Aorta (tissue), 5 donors: ENCODE measurements at places on chromosomes 11 and 22.

GRCh38 chr11:121706884-121707420, 254.2 kb upstream of the SORL1-AS1 start:
- no peaks in the 10 kb centered on the region for H3K36me3 ChIP-seq
- no peak overlapping the region for H3K4me3 ChIP-seq
- no peaks in the 10 kb centered on the region for H3K4me1 ChIP-seq
- no peak overlapping the region for H3K27ac ChIP-seq
- DNase-seq, result no peak

DNA sequence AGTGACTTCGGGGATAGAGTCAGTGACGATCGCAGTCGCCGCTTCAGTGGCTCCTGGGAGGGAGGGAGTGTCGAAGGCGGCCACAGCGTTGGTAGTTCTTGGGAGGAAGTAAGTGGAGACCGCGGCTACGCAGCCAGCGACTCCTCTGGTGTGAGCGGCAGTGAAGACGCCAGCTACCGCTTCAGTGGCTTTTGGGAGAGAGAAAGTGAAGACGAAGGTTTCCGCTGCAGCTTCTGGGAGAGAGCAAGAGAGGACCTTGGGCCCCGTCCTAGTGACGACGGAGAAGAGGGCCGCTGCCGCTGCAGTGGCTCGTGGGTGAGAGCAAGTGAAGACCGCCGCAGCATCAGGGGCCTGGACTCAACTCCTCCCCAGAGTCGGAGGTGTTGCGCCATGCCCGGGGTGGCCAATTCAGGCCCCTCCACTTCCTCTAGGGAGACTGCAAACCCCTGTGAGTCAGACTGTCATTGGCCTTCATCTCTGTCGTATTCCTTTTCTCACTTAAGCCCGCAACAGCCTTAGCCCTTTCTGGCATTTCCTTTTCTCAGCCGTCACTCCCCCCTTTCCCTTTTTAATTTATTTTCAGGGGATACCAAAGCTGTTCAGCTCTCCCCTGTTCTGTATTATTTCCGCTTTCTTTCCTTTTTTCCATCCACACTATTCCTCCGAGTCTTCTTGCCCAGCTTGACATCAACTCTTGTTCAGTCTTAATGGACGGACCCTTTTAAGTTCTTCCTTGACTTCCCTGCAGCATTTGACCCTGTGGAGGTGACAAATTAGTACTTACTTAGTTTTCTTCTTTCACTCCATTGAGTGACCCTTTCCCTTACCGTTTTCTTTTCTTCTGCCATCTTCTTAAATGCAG, 1.0 kb downstream of the ANKRD42 start:
- no peaks in the 10 kb centered on the region for H3K27me3 ChIP-seq
- H3K36me3 ChIP-seq, result no peaks in the 10 kb centered on the region
- peak overlapping the region; percentile 79 for H3K4me3 ChIP-seq
- H3K27ac ChIP-seq, result peak overlapping the region; percentile 63
- peaks cover 19% of the 10 kb centered on the region for H3K4me1 ChIP-seq

GRCh38 chr11:100930185-100930778, 199.3 kb downstream of the PGR start:
- DNase-seq, result no peak
- H3K27ac ChIP-seq, result no peak overlapping the region
- H3K4me3 ChIP-seq, result no peak overlapping the region
- H3K36me3 ChIP-seq, result no peaks in the 10 kb centered on the region

DNA sequence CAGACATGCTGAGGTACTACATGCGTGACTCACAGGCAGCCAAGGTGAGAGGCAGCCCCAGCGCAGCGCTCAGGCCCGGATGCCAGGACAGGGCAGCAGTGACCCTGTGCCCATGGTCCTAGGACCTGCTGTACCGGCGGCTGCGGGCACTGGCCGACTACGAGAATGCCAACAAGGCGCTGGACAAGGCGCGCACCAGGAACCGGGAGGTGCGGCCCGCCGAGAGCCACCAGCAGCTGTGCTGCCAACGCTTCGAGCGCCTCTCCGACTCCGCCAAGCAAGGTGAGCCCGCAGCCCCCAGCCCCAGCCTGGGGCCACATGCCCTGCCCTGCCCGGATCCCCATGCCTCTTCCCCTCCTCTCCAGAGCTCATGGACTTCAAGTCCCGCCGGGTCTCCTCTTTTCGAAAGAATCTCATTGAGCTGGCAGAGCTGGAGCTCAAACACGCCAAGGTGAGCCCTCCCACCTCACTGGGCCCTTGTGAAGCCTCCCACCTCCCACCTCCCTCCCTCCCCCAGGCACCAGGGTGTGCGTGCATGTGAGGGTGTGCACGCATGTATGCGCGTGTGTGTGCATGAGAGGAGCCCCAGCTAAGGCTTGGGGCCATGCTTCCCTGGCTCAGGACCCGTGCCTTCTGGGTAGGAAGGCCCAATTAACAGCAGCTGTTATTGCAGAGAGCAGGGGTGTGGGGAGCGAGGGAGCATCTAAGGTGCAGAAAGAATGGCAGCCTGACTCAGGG, 5.3 kb downstream of the CFL1 start:
- no peaks in the 10 kb centered on the region for H3K27me3 ChIP-seq
- H3K4me3 ChIP-seq, result no peak overlapping the region
- peaks cover 9% of the 10 kb centered on the region for H3K36me3 ChIP-seq
- DNase-seq, result no peak

GRCh38 chr11:43072096-43072495, 239.7 kb upstream of the API5 start:
- no peaks in the 10 kb centered on the region for H3K4me1 ChIP-seq
- H3K27ac ChIP-seq, result no peak overlapping the region
- no peaks in the 10 kb centered on the region for H3K36me3 ChIP-seq
- no peak overlapping the region for H3K4me3 ChIP-seq
- H3K27me3 ChIP-seq, result no peaks in the 10 kb centered on the region
- no peak for DNase-seq

- H3K27me3 ChIP-seq, result no peaks in the 10 kb centered on the region
- no peaks in the 10 kb centered on the region for H3K36me3 ChIP-seq
- no peak for DNase-seq
Observed at GRCh38 chr22:47337161-47337621, 574.7 kb downstream of the TBC1D22A start.

GRCh38 chr22:33013531-33014162, 44.5 kb downstream of the SYN3 start:
- H3K4me3 ChIP-seq, result no peak overlapping the region
- H3K36me3 ChIP-seq, result no peaks in the 10 kb centered on the region
- no peak for DNase-seq

DNA sequence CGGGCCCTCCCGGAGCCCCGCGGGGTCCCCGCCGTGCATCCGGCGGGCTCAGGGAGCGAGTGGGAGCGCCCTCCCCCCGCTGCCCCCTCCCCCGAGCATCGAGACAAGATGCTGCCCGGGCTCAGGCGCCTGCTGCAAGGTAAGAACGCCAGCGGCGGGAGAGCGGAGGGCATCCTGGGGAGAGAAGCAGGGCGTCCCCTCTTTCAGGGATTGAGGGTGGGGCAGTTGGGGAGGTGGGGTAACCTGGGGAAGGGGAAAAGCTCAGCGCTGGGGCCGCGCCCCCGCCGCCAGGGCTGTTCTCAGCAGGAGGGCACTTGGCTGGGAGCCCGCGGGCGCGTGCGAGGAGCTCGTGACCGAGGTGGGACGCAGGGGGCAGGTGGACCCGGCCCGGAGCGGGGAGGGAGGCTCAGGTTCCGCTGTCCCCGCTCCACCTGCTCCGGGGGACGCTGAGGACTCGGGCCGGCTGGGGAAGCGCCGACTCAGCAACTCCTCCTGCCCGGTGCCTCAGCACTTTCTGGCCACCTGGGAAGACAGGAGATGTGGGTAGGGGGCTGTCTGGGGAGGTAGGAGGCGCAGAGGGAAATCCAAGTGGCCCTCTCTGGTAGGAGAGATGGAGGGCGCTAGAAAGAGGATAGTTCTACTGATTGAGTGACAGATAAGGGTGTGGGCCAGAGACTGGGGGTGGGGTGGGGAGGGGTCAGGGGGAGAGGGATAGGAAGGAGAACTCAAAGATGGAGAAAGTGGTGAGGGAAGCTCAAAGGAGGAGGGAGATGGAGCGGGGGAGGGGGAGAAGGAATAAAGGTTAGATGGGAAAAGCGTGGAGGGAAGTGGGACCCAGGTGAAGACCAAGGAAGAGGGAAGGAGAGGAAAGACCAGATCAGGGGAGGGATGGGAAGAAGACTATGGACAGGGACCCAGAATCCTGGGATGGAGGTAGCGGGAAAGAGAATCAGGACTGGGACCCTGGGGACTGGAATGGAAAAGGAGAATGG, 726 bp downstream of the RTN4RL2 start:
- no peak overlapping the region for H3K27ac ChIP-seq
- H3K27me3 ChIP-seq, result no peaks in the 10 kb centered on the region
- DNase-seq, result no peak
- H3K4me3 ChIP-seq, result no peak overlapping the region
- no peaks in the 10 kb centered on the region for H3K4me1 ChIP-seq

DNA sequence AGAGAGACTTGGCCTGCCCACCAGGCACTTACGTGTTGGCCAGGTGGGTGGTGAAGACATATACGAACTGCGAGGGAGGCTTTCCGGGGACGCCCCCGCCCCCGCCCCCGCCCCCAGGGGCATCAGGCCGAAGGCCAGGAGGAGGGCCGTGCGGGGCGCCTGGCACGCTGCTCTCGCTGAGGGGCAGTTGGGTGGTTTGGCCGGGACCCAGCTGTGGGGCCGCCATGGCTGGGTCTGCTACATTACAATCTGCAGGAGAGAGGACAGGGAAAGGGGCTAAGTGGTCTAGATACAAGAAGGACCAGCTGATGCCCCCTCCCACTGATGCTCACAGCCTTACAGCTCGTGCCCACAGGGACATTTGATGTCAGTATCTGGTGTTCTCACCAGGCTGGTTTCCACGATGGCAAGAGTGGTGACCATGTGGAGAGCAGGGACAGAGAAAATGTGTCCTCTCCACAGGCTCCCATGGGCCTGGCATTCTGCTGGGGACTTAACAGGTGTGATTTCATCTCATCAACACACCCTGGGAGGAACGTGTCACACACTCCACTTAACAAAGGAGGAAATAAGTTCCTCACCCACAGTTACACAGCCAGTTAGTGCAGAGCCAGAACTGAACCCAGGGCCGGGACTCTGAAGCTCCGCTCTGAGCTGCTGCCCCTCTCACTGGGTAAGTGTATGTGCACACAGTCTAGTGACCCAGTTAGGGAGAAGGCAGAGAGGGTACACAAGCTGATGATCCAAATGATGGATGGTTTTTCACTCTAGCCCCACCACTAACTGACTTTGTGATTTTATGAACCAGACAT, 19.7 kb downstream of the CXCR5 start:
- no peaks in the 10 kb centered on the region for H3K4me1 ChIP-seq
- peak overlapping the region; percentile 18 for H3K27ac ChIP-seq
- no peaks in the 10 kb centered on the region for H3K27me3 ChIP-seq
- no peak for DNase-seq
- H3K4me3 ChIP-seq, result no peak overlapping the region
- H3K36me3 ChIP-seq, result peaks cover 13% of the 10 kb centered on the region

DNA sequence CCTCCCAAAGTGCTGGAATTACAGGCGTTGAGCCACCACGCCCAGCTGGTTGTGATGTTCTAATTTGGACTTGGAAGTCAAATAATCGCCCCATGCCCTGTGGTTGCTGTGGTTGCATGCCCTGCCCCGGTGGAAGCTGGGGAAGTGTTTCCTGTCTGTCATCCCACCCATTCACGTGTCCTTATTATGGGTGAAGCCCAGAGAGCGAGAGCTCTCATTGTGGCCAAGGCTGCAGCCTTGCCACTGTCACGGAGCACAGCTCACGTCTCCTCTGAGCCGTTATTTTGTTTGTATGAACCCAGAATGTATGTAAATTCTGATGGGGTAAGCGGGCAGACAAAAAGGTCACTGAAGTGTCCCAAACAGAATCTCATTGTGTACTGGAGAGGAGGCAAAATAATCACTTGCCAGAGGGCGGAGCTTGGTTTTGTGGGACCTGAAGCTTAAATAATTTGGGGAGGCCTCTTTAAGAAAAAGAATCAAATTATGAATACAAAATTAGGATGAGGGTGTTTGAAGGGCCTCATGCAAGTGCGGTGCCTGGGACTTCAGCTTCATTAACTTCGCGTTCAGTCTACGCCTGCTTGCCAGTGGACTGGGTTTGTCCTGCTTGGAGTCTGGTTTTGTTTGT, 25.8 kb upstream of the TREH start:
- no peak overlapping the region for H3K27ac ChIP-seq
- H3K36me3 ChIP-seq, result no peaks in the 10 kb centered on the region
- no peaks in the 10 kb centered on the region for H3K4me1 ChIP-seq
- no peaks in the 10 kb centered on the region for H3K27me3 ChIP-seq
- H3K4me3 ChIP-seq, result no peak overlapping the region
- DNase-seq, result no peak

GRCh38 chr11:127226949-127227348, 226.4 kb upstream of the KIRREL3 start:
- no peak for DNase-seq
- no peak overlapping the region for H3K4me3 ChIP-seq

DNA sequence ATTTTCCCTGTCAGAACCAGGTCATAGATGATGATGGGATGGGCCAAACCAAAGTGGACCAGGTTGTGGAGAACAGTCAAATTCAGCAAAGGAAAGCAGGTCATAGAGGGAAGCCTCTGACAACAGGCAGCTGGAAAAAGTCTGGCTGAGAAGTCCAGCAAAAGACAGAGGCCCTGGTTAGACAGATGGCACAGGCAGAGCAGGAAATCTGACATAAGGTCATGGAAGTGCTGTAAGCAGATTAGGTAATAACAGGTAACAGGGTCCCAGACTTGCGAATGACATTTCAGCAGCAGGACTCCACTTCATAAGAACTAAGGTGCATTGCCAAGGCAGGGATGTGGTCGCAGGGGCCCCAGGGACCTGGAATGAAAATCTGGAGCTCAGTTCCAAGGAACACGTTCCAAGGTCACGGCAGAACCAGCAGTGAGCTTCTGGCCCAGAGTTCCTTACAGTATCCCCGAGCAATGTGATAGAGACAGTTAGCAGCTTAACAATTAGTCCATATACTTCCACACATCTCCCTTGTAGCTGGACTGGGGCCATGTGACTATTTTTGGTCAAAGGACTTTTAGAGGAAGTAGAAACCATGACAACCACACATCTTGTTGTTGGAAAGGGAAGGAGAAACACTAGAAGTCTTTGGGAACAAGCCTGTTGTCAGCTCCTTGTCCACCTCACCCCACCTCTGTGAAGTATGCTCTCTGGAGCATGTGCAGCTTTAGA, 75.4 kb downstream of the ME3 start:
- no peak overlapping the region for H3K4me3 ChIP-seq
- peaks cover 7% of the 10 kb centered on the region for H3K4me1 ChIP-seq
- no peak overlapping the region for H3K27ac ChIP-seq
- H3K36me3 ChIP-seq, result no peaks in the 10 kb centered on the region
- peak; percentile 71 for DNase-seq

GRCh38 chr11:113465786-113466185, 9.4 kb downstream of the DRD2 start:
- H3K36me3 ChIP-seq, result no peaks in the 10 kb centered on the region
- DNase-seq, result no peak
- H3K4me1 ChIP-seq, result no peaks in the 10 kb centered on the region
- H3K27ac ChIP-seq, result no peak overlapping the region
- no peak overlapping the region for H3K4me3 ChIP-seq

DNA sequence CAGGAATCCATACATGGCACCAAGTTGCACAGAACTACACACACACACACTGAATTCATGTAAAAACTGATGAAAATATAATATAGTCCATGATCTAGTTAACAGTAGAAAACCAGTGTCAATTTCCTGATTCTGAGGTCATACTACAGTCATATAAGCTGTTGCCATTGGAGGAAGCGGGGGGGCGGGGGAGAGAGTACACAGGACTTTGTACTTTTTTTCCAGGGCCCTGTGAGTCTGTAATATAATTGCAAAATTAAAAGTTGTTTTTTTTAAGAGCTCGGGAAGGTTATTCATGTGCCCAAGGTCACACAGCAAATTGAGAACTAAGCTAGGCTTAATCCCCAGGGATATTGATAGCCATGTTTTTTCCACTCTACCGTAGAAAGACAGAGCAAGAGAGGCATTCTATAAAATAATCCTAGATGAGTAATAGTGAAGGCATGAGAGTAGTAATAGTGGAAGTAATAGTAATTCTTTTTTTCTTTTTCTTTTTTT, 312.3 kb downstream of the MN1 start:
- H3K27me3 ChIP-seq, result no peaks in the 10 kb centered on the region
- H3K4me3 ChIP-seq, result no peak overlapping the region
- H3K4me1 ChIP-seq, result no peaks in the 10 kb centered on the region
- H3K36me3 ChIP-seq, result no peaks in the 10 kb centered on the region
- DNase-seq, result no peak
